ENCODE measurements at places on chromosomes 4 and X. TPM values are rescaled to one million over a fixed set of nuclear protein-coding genes. Genes with fewer than 3 reads are reported as not detected.

LAP3 gene
- 134 TPM for total RNA-seq

APLN gene
- 1,492 TPM for total RNA-seq

MSX1 gene
- total RNA-seq: 13.0 TPM

GRCh38 chrX:136325377-136325776 is 24.6 kb downstream of the ADGRG4 start:
- DNase-seq: no peak

- no peak for DNase-seq
These were observed 47.9 kb downstream of the TET2 start for GRCh38 chr4:105194328-105195231.

- no peak for DNase-seq
These were observed 87.8 kb upstream of the BMP2K start for GRCh38 chr4:78688366-78688765.

- DNase-seq: no peak
These were observed 3.3 kb downstream of the CPEB2 start for GRCh38 chr4:15005474-15006115.

DNA sequence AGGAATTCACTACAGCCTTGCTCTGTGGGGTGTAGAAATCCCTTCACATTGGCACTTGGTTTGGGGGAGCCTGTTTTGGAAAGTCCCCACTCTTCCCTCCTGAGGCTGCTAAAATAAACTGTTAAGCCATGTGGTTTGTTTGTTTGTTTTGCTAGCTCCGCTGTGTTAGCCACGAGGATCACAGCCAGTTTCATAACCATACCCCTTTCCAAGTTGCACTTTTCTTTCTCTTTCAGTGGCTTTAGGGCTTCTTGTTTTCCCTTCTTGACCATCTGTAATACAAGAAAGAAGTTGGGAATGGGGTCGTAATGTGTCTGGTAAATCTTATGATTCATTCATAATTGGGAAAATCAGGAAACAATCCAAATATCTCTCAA is 24.8 kb upstream of the UXT start:
- DNase-seq: no peak

DNA sequence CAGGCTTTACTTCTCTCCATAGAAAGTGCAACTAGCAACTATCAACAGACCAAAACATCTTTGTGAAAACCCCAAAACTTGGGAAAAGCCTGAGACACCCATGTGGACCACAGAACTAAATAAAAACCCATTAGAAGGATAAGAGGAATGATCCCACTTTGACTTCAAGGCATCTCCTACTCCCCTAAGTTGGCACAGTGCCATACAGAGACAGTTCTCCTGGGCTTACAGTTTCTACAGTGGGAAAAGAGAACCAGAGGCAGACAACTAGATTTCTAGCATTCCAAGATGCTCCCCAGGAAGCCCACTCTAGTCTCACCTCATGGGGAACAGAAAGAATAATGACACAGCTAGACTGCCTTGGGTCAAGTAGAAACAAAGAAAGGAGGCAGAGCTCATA is 20.4 kb downstream of the TMLHE start:
- DNase-seq: no peak

All from glomerular endothelial cell (primary cell).